ENCODE measurements at places on chromosomes 1 and 21.

DNA sequence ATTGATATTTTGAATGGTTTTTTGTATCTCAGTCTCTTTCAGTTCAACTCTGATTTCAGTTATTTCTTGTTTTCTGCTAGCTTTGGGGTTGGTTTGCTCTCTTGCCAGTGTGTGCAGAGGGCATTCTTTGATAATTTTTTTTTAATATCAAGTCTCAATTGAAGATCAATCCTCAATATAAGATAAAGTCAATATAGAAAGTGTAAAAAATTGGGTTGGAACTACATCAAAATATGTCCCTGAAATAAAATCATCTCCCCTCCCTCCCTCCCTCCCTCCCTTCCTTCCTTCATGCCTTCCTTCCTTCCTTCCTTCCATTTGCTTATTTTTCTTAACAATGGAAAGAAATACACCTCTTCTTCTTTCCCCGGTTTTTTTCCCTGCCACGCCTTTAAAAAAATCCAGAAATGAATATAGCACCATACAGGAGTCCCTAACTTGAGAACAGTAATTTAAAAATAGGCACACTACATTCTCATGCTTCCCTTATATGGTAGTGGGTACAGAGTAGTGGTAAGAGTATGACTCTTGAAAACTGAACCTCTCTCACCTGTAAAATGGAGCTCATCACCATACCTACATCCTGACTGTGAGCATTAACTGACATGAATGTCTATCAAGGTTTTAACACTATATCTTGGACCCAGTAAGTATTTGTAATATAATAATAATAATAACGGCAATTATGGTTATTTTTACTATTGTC lies 221.9 kb downstream of the GIPC2 start:
- no peak for DNase-seq

DNA sequence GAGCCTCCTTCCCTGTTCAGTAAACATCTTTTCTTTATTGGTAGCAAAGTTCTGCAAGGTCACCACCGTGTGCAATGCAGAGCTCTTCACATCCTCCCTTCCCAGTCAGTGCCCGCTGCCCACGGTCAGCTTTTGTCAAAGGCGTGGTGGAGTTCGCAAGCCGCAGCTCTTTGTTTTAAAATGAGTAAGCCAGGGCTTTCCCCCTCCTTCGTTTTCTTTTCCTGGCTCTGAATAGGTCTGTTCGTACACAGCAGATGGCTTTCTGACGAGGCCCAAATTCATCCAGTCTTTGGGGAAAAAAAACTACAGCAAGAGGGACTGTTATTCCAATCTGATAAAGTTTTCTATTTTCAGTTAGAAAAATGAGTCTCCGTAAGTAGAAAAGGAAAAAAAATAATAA lies 153.2 kb downstream of the LRIG2 start:
- no peak for DNase-seq

- no peak for DNase-seq
These were observed 9.1 kb downstream of the RHOU start for GRCh38 chr1:228744356-228744755.

GRCh38 chr1:30856260-30856790 lies 52.2 kb downstream of the SDC3 start:
- peak; percentile 93 for DNase-seq

- no peak for DNase-seq
These were observed 207.1 kb downstream of the NFIA start for GRCh38 chr1:61289232-61290098.

- DNase-seq: peak; percentile 18
These were observed 98.7 kb downstream of the OBSCN start for GRCh38 chr1:228306275-228307217.

DNA sequence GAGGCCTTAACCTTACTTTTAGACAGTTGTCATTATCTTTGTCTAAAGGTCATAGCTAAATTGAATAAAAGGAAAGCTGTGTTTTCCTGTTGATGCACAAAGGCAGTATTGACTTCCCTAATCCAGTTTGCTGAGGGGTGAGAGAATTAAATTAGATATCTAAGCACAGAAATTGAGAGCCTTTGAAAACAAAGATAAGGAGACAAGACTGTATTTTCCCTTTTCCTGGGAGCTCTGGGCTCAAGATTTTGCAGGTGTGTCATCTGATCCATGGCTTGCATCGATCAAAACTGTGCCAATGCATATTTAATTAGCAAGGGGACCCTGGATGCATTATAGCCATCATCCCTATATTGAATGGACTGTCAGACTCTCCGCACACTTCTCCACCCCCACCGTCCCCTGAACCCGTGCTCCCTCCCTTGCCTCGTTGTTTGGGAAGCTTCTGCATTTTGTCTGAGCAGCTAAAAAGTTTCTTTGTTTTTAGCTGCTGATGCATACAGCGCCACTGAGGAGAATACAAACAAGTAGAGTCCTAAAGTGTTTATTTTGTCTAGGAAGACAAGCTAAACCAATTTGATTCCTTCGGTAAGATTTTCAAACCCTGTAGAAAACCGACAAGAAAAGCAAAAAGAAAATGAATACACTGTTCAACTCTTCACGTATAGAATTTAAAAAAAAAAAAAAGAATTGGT lies 186.3 kb downstream of the NFIA start:
- DNase-seq: no peak

DNA sequence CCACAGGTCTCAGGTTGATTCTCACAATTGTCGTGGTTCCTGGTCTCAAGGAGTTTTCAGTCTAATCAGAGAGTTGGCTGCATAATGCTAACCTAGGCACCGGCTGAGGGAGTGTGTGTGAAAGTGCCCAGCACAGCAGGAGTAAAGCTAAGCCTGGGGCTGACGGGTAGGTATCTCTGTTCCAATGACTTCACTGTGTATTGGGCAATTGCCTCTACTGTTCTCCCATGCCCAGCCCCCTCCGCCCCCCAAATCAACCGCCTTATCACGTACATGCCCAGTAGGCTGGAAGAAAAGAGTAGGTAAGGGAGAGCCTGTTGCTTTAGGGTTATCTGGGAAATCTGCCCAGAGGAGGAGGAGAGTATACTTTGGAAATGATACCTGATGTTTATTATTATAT lies 54.7 kb downstream of the MRPS6 start:
- DNase-seq: no peak

DNA sequence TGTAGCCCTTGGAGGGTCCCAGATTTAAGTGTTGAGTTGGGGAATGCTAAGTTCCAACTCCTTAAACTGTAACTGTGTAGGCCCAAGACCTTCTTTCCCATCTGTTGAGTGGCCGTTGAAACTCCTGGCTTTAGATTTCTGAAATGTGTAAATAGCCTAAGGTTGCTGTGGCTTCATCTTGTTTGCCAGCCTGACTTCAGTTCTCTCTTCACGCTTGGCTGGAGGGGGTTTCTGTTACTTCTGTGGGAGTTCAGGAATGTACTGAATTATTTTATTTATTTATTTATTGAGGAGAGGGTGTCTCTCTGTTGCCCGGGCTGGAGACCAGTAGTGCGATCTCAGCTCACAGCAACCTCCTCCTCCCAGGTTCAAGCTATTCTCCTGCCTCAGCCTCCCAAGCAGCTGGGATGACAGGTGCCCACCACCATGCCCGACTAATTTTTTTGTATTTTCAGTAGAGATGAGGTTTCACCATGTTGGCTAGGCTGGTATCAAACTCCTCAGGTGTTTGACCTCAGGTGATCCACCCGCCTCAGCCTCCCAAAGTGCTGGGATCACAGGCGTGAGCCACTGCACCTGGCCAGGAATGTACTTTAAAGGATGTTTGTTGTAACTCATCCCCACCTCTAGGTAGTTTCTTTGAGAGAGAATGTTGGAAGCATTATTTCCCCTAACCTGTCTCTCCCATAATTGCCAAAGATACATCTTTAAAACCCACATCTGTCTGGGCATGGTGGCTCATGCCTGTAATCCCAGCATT lies 5.9 kb downstream of the TTC39A start:
- DNase-seq: no peak

GRCh38 chr1:202131956-202132821 lies 9.5 kb downstream of the GPR37L1 start:
- no peak for DNase-seq

DNA sequence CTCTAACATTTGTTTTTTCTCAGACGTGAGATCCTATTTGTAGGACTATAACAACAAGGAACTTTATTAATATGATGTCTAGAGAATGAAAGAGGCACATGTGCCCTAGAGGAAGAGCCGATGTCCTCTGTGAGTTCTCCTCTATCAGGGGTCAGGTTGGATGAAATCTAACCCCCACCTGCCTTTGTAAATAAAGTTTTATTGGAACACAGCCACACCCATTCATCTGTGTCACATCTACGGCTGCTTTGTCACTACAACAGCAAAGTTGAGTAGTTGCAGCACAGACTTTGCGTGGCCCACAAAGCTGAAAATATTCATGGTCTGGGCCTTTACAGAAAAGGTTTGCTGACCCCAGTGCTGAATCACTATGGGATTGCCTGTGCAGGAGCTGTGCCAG lies 571 bp upstream of the CAPN9 start:
- no peak for DNase-seq

DNA sequence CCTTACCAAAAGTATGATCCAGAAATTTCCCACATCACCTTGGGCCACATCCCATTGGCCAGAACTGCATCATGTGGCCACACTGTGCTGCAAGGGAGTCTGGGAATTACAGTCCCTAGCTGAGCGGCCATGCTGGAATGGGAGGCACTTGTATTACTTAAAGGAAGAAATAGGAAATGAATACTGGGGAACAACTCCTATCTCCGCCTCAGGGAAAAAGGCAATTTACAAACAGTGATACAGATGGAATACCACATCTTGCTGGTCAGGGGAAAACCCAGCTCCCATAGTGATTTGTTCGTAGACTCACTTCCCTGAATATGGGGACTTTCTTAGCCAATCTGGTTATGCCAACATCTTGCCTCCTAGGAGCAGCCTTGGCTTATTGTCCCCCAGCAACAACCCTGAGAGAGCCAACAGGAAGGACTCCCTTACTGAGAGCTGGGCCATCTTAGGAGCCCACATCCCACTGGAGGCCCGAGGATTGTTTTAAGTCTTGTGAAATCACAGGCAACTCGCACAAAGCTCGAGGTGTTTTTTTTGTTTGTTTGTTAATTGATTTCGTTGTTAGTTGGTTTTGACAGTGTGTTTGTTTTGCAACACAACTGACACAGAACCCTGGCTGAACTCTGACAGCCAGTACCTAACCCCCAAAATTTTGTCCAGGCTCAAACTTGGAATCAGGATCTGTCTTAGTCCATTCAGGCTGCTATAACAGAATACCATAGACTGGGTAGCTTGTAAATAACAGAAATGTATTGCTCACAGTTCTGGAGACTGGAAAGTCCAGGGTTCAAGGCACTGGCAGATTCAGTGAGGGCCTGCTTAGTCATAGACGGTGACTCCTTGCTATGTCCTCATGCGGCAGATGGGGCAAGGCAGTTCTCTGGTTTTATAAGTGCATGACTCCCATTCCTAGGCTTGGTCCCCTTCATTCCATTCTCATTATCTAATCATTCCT lies 14.9 kb downstream of the CDA start:
- DNase-seq: no peak

GRCh38 chr1:201999625-202000238 lies 10.7 kb upstream of the ELF3 start:
- DNase-seq: peak; percentile 76

- DNase-seq: no peak
These were observed 36.4 kb upstream of the ARHGEF10L start for GRCh38 chr1:17503146-17503545.

DNA sequence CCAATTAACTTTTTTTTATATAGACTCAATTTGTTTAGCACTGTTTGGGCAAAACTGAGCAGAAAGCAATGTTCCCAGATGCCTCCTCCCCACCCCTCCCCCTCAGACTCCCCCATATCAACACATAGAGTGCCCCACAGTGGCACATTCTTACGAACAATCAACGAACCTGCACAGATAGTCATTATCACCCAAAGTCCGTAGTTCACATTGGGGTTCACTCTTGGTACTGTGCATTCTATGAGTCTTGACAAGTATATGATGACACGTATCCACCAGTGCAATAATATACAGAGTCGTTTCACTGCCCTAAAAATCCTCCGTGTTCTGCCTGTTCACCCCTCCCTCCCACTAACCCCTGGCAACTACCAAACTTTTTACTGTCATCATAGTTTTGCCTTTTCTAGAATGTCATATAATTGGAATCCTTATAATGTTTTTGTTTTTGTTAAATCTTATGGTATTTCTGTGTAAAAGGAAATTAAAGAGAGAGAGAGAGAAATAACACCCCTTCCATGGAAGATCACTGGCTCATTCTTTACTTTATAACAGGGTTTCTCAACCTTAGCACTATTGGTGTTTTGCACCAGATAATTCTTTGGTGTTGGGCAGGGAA lies 37.2 kb upstream of the HNRNPU start:
- no peak for DNase-seq

GRCh38 chr1:241605146-241605805 lies 34.9 kb downstream of the CHML start:
- DNase-seq: peak; percentile 19

DNA sequence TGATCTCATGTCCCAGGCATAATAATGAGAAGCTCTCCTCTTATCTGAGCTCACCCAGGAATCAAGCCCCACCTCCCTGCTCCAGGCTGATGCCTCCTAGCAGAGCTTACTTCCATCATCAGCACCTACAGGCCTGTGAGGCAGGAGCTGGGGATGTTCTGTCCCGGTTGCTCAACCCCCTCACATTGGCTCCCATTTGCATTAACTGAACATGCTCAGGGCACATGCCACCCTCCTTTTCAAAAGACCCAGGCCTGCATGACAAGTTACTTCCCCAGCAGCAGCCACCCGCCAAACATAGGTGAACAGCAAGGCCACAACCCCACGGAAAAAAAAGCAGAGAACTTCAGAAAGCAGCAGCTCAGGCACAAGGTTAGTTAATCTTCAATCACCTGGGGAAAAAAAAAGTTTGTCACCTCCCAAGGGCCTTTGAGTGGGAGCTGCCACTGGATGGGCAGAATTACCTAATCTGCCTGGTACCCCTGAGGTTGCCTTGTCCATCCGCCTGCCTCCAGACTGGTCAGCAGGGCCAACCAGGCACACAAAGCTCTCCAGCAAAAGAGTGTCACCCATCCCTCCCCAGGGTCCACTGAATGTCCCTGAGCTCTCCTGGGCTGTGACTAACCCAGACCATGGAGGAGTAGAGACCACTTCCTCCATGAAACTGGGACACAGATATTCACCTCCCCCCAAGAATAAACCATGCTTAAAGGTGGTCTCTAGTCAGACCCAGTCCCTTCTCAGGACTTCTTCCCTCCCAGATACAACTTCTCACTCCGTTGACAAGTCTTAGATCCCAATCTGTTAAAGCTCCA lies 4.4 kb downstream of the KCNN3 start:
- DNase-seq: no peak

DNA sequence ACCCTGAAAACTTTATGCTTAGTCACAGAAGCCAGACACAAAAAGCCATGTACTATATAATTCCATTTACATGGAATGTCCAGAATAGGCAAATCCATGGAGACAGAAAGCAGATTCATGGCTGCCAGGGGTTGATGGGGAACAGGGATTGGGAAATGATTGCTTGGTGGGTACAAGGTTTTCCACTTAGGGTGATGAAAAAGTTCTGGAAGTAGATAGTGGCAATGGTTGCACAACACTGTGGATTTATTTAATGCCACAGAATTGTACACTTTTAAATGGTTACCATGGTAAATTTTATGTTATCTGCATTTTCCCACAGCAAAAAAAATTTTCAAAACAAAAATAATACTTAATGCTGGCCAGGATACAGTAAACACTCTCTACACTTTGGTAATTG lies 40.6 kb downstream of the ENAH start:
- DNase-seq: no peak

- DNase-seq: no peak
These were observed 61.9 kb downstream of the CD34 start for GRCh38 chr1:207849016-207849415.
